ENCODE measurements at places on chromosomes 4 and X.

- DNase-seq = no peak
Measured at GRCh38 chr4:71549516-71550160, 210.8 kb downstream of the SLC4A4 start.

DNA sequence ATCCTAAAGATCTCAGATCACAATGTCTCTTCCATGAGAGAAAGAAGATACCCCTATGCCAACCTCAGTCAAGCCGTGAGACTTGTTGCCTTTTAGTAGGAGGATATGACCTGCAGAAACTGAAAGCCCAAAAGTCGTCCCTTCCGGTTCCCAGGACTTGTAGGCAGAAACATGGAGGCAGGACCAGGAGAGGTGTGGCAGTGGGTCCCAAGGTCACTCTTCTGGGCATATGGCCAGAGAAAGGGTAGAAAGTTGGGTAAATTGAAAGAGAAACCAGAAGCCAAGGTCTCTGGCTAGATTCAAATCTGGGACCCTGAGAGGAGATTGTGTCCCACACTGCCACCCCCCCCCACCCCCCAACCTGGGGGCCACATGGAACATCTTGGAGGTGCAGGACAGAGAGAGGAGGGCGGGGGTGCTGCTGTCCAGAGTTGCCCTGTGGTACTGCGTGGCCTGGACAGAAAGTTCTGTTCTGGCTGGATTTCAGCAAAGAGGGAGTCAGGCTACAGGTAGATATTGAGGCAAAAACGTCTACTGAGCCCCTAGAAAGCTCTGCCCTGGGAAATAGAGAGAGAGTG lies 55.4 kb downstream of the DDX3X start:
- no peak for DNase-seq

GRCh38 chr4:106569146-106570031 lies 200.8 kb upstream of the GIMD1 start:
- no peak for DNase-seq

DNA sequence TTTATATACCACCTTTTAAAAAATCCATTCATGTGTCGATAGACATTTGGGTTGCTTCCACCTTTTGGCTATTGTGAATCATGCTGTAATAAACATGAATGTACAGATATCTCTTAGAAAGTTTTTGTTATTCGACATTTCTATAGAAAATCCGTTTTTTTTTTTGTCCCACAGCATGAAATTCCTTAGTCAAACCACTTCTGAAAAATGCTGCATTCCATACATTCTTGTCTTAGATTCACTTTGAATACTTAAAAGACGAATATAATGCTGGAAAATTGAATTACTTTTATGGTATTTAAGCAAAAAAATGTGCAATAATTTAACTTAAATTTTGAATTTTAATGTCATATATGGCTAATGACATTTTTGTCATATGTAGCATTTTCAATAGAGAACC lies 1345.5 kb downstream of the TECRL start:
- DNase-seq = no peak

DNA sequence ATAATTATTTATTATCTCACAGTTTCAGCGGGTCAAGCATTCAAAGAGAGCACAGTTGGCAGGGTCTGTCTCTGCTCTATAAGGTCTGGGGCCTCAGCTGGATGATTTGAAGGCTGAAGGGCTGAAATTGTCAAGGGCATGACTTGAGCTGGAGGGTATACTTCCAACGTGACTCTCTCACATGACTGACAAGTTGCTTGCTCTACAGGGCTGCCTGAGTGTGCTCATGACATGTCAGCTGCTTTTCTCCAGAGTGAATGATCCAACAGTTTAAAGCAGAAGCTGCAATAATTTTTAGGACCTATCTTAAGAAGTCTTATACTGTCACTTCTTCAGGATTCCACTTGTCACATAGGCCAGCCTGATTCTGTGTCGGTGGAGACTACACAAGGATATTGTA lies 51.2 kb downstream of the TIGD2 start:
- no peak for DNase-seq

GRCh38 chrX:77675986-77676385 lies 110.0 kb downstream of the ATRX start:
- DNase-seq = no peak

GRCh38 chr4:80507507-80507906 lies 172.0 kb downstream of the CFAP299 start:
- DNase-seq = no peak

DNA sequence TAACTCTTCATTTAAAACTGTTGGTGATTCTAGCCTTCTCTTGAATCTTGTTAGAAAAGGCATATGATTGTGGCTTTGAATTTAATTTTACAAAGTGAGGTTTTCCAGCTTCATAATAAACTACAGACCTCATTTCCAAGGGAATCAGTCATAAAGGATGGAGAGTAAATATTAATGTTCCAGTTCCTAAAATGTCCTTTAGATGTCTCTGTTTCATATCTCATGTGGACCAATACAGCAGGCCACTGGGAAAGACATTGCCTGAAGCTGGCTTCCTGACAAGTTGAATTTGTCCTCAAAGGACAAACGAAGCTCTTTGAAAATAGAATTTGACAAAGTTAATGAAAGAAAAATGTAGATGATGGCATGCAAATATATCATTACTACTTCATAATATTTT lies 125.4 kb downstream of the ZNF330 start:
- no peak for DNase-seq

- DNase-seq = no peak
Measured at GRCh38 chr4:71290476-71290875, 48.3 kb upstream of the SLC4A4 start.

GRCh38 chr4:186693159-186693815 lies 30.4 kb downstream of the FAT1 start:
- DNase-seq = no peak

DNA sequence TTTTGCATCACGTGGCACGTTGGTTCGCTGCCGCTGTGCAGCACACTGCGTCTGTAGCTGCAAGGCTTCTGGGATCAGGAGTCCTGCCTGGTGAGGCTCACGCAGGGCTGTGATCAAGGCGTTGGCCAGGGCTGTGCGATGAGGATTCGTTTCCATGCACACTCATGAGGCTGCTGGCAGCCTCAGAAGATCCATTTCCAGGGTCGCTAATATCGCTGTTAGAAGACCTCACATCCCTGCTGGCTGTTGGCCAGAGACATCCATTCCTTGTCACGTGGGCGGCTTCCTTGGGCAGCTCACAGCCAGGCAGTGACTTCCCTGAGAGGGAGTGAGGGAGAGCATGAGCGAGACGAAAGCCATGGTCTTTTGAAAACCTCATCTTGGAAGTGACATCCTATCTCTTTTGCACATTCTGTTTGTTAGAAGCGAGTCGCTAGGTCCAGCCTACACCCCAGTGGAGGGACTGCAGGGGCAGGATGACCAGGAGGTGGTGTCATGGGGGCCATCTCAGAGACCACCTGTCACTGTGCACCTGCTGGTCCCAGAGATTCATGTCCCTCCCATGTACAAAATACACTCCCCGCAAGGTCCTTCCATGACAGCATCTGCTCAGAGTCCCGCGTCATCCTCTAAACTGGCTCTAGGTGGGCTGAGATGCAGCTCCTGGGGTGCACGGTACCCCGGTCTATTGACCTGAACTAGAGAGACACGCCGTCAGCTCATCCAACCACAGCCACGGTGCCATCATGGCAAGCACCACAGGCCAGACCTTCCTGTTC lies 12.2 kb downstream of the RGS12 start:
- DNase-seq = no peak

DNA sequence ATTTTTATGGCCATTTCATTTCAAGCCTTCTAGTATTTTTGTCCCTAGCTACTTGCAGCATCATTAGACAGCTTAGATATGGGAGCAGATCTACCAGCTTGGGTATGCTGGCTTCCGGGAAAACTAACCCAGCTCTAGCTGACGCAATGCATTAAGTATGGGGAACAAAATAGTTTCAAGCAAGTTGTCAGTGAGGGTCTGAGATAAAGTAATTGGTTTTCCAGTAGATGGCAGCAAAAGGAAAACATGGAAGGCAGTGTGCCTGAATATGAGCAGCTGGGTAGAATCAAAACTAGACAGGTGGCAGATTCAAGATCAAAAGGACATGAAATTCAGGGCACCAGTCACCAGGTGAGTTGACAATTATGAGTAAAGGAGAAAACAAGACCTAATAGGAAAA lies 340.9 kb upstream of the CTSO start:
- DNase-seq = no peak

DNA sequence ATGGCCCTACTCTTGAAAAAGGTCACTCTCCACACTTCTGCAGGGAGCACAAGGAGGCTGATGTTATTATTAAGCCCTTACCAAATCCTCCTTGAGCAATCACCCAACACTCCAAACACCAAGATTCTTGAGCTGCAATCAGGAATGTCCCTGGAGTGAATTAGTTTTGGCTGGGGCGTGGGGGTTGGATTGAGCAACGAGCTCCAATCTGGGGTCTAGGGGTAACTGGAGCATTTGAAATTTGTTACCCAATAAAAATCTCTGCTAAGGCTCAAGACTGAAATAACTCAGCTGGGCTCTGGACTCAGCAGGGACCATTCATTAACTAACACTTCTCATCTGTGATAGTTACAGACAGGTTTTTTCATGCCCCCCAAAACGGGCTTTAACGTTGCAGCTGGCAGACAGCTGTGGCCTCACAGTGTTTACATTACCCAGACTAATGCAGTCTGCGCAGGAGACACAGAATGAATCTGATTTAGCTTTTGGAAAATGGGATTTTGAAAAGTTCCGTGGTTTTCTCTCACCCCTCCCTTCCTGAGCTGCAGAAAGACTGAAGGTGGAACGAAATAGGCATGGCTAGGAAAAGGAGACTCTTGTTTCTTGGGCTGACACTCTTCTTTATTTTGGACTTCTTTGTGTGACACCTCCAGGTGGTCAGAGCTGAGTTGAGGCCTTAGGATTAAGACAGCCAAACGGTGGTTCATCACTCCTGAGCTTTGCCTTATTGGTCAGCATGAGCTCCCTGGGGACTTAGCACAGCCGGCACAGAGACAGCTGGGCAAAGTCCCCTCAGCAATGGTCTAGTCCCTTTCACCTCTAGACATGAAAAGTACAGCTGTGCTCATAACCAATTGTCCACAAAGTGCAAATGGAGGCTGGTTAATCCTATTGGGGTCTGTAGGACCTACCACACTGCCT lies 26.6 kb downstream of the PLAC1 start:
- no peak for DNase-seq

DNA sequence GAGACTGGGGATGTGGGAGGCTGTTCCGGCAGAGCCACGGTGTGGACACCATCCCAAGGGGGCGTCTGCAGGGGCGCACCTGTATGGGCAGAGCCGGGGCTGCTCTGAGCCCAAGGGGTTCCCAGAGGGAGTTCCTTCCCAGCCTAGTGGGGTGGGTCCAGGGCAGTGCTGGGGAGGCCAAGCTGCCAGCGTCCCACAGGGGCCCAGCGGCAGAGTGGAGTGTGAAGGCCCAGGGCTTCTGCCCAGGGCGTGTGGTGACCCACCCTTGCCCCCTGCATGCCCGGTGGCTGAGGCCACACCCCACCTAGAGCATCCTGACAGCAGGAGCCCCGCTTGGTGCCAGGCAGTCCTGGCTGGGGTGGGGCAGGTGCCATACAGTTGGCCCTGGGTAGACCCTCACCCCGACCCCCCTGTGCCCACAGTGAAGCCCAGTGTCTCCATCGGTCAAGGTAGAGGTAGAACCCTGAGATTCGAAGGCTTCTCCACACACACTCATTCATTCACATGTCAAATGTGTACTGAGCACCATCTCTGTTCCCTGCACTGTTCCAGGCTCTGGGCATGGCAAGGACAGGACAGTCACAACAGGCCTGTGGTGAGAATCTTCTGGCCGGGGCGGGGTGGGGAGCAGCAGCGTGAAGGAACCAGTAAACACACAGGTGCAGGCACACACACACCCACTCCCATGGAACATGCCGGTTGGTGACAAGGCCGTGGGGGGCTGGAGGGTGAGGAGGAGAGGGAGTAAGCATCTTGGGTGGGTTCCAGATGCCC lies 29.2 kb downstream of the TACC3 start:
- DNase-seq = no peak

- no peak for DNase-seq
Measured at GRCh38 chr4:109275066-109275745, 27.3 kb downstream of the COL25A1 start.

DNA sequence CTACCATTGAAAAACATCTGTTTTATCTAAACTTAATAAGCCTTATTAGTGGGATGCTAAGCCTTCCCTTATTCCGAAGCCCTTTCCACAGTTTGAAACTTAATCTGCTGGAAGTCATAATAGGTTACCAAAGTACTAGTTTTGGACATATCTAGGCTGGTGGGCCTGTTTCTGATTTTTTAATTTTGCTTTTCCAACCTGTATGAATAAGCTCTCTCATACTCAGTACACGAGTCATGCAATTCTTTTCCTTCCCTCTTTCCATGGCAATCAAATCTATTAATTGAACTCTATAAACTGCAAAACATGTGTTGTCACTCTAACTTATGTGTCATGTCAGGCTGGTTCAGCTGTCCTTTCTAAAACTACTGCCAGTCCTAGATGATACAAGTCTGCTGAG lies 91.0 kb downstream of the AMMECR1 start:
- no peak for DNase-seq

DNA sequence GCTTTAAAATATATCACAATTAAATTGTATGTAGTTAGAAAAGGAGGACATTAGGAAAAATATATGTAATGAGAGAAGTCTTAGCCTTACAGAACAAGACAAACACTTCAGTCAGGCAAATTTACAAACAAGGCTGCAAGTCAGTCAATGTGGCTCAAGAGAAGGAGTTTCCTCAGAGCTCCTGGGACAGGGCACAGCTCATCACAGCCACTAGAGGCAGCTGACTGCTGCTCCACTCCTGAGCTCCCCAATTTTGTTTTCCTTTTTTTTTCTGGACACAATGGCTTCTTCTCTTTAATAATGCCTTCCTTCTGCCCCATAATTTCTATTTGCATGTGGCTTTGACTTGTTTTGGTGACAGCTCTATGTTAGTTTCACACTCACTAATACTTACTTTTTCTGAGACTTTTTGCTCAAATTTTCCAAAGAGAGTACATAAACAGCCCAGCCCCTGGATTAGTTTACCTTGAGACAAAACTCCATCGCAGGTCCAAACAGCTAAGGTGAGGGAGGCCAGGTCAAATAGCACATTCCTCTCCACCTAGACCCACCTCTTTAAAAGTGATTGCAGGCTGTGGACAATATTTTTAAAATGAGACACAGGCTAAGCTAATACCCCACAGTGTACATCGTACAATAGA lies 850.4 kb upstream of the FRG1 start:
- no peak for DNase-seq

GRCh38 chr4:146051728-146052391 lies 113.2 kb upstream of the ZNF827 start:
- no peak for DNase-seq

DNA sequence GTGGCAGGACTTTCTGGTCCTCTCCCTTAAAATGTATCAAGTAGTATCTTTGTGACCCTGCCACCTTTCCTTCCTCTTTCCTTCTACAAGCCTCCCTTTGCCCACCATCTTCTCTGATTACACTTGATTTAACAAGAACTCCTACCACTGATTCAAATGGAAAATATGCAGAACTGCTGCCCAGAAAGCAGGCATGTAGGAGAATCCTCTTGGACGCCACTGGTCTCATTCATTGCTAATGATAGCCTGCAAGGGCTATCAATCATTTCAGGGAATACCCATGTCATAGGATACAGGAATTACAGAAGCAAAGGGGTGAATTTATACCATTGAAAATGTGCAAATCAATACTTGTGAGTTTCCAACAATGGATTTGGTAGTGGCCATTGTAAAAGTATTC lies 294.6 kb upstream of the NRK start:
- DNase-seq = no peak

Data from stimulated activated naive CD8-positive, alpha-beta T cell treated with anti-CD3 and anti-CD28 coated beads, Interleukin-15, amount 100 ng/mL, for 72 hours (primary cell).